ENCODE measurements at places on chromosomes 1 and 21.

DNA sequence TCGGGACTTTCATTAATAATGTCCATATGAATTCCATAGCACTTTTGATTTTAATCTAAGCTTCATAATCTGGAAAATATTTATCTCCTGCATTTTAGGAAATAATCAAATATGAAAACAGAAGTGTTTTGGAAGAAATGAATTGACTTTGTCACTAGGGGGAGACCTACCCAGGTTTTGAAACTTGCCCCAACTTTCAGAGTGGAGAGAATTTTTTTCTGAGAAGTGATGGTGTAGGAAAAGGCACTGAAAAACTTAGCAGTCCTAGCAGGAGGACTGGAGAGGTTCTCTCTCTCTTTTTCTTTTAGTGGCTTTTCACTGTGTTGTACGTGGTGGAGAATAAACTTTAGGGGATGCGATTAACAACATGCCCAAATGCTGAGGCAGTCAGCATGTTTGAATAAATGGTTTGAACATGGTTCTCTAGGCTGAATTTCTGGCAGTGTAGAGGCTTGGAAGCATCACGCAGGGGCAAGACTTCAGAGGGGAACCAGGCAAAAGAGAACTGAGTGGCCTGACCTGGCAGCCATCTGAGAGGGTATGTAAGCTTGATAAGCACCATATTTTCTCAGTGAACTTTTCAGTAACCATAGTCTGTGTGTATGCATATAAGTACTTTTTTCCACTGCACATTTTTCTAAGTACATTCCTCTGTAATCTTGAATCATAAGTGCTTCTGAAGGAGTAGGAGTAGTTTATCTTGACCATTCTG, 68.3 kb upstream of the NEK7 start:
- DNase-seq: peak; percentile 85

DNA sequence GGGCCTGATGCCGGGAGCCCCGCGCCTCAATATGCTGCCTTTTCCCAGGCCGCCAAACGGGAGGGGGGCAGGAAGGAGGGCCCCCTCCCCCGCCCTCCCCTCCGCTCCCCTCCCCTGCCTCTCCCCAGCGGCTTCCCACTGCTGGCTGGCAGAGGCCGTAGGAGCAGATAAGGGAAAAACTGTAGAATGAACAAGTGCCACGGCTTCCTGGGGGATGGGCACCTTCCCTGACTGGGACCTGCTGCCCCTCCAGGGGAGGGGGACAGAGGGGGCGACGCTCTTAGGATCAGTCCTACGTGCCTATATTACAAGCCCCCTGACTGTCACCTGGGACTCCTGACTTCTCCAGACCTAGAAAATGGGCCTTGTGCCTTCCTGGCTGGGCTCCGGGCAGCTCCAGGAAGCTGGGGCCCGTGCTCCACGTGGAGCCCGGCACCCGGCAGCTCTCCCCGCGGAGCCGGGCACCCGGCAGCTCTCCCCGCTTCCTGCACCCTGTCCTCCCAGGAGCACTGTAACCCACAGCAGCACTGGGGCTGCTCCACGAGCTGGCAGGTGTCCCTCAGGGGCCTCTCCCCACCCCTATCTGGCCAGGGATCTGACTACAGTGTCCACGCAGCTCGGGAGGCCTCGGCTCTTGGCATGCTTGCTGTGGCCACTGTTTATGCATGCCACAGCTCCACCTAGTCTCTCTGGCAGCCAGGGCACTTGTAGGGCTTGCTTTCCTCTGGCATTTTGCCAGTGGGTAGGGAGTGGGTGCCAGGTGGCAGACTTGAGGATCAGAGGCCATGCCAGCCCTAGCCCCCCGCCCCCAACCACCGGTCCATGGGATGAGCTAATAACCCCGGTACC, 674 bp upstream of the HES5 start:
- no peak for DNase-seq

GRCh38 chr1:185938396-185938795, 204.2 kb downstream of the HMCN1 start:
- DNase-seq: peak; percentile 69

DNA sequence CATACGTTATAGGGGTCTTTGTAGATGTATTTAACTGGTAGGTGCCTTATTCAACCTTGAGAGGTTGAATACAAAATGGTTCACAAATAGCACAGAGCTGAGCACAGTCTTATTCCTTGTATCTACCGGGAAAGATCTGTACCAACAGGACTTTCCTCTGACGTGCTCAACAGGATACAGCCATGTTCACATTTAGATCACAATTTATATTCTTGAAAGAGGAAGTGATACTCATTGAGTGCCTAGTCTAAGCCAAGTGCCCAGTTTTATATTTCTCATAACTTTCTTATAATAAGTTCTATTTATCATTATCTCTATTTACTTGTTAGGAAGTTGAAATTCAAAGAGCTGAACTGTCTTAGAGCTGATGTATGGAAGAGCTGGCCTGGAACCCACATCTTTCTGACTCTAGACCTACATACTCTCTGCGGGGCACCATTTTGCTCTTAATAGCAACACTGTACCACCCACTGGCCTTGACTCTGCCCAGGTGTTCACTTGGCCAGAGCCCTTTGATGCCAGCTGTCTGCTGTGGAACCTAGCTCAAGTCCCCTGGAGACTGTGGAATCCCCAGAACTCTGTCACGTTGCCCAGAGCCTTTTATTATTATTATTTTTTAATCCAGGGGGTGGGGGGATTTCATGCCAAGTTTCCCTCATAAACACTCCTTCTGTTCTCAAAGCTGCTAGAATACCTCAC, 156.2 kb downstream of the TPR start:
- DNase-seq: no peak

GRCh38 chr1:232837087-232837486, 31.9 kb downstream of the MAP10 start:
- no peak for DNase-seq

GRCh38 chr1:81231729-81232038, 569.0 kb upstream of the ADGRL2 start:
- DNase-seq: peak; percentile 31

- no peak for DNase-seq
Measured at GRCh38 chr1:114803001-114803400, 22.5 kb upstream of the SIKE1 start.

- DNase-seq: no peak
Measured at GRCh38 chr1:3630914-3631313, 6.1 kb downstream of the TPRG1L start.

DNA sequence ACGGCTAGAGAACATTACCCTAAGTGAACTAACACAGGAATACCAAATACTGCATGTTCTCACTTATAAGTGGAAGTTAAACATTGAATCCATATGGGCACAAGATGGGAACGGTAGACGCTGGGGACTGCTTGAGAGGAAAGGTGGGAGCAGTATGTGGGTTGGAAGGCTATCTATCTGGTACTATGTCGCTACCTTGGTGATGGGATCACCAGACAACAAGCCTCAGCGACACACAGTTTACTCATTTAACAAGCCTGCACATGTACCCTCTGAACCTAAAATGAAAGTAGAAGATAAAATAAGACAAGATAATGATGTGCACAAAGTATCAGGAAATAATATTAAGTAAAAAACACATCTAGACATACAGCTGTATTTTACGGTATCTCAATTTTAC, 819 bp downstream of the PYHIN1 start:
- no peak for DNase-seq

GRCh38 chr1:215156232-215156631, 73.7 kb downstream of the KCNK2 start:
- peak; percentile 69 for DNase-seq

DNA sequence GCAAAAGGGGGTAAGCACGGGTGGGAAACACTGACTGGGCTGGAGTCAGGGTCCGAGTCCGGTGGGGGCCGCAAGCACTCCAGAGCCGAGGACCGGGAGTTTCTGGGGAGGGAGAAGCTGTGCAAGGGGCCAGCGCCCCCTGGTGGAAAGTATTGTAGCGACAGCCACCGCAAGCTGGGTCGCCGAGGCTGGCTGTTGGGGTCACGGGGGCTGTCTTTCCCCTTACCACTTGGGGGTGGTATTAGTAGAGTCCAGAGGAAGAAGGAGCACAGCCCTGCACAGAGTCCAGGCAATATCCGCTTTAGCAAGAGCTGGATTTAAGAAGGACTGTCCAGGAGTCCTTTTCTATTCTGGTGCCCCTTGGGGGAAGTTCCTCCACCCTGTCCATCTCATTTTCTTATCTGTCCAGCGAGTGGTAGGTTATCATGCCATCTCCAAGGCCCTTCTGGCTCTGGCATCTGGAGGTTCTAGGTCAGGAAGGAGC, 17.9 kb upstream of the ETV3 start:
- DNase-seq: peak; percentile 68

- no peak for DNase-seq
Measured at GRCh38 chr1:20466273-20466672, 19.7 kb downstream of the CAMK2N1 start.

DNA sequence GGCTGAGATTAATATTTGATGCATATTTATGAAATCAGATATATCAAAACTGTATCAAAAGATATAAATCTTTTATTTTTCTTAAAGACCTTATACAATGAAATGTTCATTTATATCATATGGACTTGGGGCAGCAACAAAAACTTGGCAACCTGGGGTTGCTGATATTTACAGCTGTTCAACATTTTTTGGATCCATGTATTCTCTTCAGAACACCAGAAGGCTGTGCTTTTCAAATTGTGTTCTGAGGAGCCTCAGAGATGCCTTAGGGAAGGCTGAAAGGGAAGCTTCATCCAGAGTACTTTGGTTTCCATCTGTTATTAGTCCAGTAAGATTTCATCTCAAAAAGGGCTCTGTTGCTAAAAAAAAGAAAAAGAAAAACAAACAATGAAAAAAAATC, 94.8 kb downstream of the DISC1 start:
- DNase-seq: no peak

DNA sequence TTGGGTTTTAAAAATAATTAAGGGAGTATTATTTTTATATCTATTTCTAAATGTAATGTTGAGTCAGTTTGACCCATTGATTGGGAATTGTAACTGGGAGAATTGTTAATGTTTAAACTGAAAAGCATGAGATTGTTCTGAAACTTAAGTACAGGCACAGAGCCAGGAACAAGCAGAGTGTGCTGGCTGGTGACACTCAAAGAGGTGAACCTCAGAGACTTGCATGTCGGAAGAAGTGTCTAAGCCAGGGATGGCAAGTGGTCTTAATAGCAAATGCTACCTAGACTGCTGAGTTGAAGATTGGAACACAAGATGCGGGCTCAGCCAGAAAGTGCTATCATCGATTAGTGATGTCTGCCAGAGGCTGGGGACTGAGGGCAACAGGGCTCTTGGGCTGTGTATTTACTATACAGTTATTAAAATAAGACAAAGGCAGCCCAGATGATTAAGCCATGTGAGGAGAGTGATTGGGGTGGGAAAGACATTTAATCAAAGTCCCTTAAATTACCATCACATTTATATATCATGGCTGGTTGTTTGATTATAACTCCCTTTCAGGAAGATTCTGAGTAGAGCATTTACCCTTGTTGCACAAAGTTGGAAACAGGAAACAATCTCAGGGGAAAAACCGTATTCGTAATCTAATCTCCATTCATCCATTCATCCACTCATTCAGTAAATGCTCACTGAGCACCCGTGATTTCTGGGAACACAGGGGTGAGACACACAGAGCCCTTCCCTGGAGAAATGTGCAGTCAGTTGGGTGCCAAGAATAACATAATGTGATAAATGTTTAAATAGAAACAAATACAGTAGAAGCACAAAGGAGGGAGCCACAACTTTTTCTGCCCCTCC, 42.8 kb downstream of the C8A start:
- peak; percentile 92 for DNase-seq

GRCh38 chr21:18157406-18157805, 87.2 kb upstream of the CHODL start:
- DNase-seq: no peak

DNA sequence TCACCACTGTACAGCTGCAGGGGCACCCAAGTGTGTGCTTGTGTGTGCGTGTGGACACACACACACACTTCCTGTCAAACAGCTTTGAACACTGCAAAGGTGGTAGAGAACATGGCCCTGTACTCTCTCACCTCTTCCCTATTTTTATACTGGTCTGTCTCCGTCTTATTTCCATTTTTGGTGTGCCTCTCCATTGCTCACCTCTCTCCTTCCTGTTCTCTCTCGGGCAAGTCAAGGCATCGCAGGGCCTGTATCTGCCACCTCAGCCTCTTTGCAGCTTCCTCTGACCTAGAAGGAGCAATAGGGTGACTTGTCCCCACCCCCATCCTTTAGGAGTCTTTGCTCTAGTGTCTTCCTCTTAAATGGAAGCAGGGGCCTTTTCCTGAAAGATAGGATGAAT, 2.2 kb downstream of the SMCP start:
- no peak for DNase-seq

GRCh38 chr21:45454926-45455673, 50.1 kb downstream of the COL18A1 start:
- peak; percentile 46 for DNase-seq

DNA sequence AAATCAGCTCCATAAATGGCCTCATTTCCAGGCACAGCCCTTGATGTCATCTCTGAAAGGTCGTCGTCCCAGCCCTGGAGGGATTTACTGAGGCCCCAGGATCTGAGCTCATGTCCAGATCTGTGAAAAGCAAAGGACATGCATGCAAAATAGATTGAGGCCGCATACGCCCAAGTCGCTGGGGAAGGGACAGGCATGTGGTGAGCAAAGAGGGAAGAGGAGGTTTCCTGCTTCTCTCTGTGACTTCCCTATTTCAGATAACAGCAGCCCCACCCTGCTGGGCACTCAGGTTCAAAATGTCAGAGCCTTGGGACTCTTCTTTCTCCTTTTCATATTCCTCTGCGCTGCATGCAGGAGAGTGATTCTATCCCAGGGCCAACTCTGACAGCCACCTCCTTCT, 197.2 kb downstream of the ADSS2 start:
- no peak for DNase-seq

DNA sequence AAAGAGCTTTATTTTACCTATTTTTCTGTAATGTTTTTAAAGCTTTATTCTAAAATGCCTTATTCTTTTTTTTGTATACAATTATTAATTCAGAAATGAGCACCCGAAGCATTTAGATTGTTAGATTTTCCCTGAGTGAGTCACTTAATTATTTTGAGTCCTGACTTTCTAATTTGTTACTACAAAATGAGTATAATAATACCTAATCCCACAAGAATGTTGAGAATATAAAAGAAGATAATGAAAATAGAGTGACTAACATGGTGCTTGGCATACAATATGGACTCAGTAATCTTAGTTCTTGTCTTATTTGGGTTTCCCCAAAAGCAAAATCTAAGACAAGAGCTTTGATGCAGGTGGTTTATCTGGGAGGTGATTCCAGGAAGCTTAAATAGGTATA, 142.2 kb downstream of the LHX8 start:
- no peak for DNase-seq

DNA sequence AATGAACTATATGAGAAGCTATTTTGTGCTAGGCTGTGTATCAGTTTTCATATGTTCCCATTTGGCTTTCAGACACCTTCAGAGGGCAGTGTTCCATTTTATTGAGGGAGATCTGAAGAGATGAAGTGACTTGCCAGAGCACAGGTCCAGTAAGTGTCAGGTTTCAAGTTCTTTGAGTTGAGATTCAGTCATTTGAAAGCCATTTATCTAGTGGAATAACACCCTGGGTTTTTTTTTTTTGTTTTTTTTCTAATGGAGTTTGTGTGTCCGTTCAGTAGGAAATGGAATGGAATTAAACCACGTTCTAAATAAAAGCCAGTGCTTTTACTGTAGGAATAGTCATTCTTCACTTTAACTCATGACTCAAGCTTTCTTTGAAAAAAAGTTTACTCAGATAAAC, 652.9 kb upstream of the USP24 start:
- peak; percentile 55 for DNase-seq

- DNase-seq: no peak
Measured at GRCh38 chr1:234526922-234527321, 47.9 kb upstream of the TARBP1 start.

- no peak for DNase-seq
Measured at GRCh38 chr21:23452384-23453083, 2154.7 kb downstream of the MRPL39 start.

- no peak for DNase-seq
Measured at GRCh38 chr1:169072945-169073725, 33.4 kb upstream of the ATP1B1 start.

- peak; percentile 93 for DNase-seq
Measured at GRCh38 chr1:234987415-234988154, 141.1 kb downstream of the TOMM20 start.

Data from fibroblast of the aortic adventitia (primary cell).